ENCODE measurements at places on chromosomes 11 and 22.

- no peak for DNase-seq
Measured at GRCh38 chr11:33195462-33196173, 34.3 kb upstream of the CSTF3 start.

GRCh38 chr11:2673871-2674471, 25.8 kb downstream of the KCNQ1OT1 start:
- DNase-seq, result no peak

DNA sequence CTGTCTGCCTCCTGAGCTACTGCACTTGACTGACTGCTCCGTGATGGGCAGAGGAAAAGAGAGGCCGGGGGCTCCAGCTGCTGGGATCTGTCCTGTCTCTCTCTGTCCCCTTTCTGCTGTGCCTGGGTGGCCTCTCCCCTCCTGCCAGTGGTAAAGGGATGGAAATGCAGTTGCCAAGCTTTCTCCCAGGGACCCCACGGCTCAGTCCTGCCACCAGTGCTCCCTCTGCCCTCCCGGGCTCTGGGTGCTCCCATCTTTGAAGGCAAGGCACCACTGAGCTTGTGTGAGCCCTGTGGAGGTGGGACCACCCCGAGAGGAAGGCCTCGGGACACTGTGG, 32.0 kb downstream of the NADSYN1 start:
- DNase-seq, result no peak

DNA sequence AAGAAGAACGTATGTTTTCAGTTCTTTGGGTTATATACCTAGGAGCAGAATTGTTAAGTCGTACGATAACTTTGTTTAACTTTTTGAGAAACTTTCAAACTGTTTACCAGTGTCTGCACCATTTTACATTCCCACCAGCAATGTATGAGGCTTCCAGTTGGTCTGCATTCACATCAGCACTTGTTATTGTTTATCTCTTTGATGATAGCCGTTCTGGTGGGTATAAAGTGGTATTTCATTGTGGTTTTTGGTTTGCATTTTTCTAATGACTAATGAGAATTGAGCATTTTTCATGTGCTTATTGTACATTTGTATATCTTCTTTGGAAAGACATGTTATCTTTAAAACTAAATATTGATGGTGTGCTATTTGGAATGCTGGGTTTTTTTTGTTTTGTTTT, 59.8 kb downstream of the KDM2A start:
- no peak for DNase-seq

GRCh38 chr11:134032501-134033091, 36.3 kb upstream of the JAM3 start:
- DNase-seq, result no peak

GRCh38 chr11:629237-629583, 2.2 kb upstream of the SCT start:
- DNase-seq, result no peak

DNA sequence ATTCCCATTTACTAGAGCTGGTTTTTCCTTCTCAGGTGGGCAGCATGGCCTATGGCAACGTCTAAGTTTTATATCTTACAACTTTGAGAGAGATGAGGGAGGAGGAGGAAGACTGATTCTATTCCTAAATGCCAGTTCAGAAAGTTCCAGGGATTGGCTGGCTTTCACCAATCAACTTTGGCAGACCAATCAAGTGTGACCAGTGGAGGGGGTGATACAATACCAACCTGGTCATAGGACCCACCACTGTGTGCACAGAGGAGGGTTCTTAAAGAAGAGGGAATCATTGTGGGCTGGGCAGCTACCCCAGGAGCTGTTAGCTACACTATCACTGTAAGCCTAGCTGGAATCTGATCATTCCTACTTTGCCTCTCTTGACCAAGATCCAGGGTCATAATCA, 8.1 kb downstream of the DIXDC1 start:
- no peak for DNase-seq

DNA sequence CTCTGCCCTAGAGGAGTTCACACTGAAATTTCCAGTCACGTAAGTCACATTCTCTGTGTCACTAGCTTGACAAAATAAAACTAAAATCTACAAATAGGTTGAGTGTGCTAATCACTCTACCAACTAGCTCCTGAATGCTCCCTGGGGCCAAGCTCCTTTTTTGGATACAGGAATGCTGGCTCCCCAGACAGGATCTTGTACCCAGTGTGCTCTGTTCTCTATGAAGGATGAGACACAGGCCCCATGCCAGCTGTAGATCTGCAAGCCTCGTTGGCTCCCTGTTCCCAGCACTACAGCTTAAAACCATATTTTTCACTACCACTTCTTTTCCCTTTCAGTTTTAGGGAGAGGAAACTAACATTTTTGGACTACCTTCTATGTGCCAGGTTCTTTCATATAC, 3.7 kb upstream of the IPO7 start:
- DNase-seq, result no peak

DNA sequence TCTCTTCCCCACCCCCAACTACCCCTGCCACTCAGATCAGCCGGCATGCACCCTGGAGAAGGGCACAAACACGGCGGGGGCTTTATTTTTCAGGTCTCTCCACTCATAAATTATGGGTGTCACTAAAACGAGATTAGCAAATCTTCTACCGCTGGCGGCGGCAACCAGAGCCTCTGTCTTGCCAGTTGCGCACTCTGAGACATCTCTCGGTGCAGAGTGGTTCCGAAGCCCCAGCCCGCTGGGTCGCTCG, 125.3 kb upstream of the C11orf58 start:
- no peak for DNase-seq

- DNase-seq, result no peak
Measured at GRCh38 chr22:30452861-30453260, 19.0 kb downstream of the SEC14L3 start.

DNA sequence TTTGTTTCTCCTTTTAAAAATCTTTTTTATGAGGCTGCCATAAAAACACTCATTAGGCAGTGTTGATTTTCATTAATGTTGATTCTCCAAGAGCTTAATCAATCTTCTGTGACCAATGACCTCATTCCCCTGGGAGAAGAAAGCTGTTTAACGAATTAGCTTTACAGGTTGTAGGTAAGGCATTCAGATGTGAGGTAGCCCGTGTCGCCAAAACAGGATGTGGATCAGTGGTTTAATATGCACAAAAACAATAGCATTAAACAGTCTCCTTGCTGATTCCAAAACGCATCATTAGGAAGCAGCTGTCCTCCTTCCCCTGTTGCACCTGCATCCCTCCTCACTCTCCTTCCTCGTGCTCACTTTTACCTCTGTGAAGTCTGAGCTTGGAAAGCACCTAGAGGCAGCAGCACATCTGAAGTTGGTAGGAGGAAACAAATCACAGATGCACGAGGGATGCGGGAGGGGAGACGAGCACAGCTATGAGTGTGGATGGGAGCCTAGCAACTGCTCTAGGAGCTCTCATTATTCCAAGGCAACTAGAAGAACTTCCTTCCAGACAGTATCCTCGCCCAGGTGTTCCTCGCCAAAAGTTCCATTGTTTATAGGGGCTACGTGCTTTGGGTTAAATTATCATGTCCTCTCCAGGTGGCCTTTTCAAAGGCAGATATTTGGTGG, 179.4 kb upstream of the SNX19 start:
- DNase-seq, result no peak
